Psoas muscle (tissue), 8 donors: ENCODE measurements at places on chromosomes 3 and 15. TPM values are rescaled to one million over a fixed set of nuclear protein-coding genes. Genes with fewer than 3 reads are reported as not detected.

Gene ACTRT3
- total RNA-seq, result 0.81 TPM

Gene NR2E3
- total RNA-seq, result not detected

Gene ANKRD34C
- not detected for total RNA-seq

Gene CPNE4
- not detected for total RNA-seq

Gene GOLGA6C
- total RNA-seq, result not detected

Gene KLHL6
- total RNA-seq, result 0.42 TPM

Gene CFAP92
- total RNA-seq, result 0.15 TPM
